ENCODE measurements at places on chromosomes 12 and 14. TPM values are rescaled to one million over a fixed set of nuclear protein-coding genes. Genes with fewer than 3 reads are reported as not detected.

DNA sequence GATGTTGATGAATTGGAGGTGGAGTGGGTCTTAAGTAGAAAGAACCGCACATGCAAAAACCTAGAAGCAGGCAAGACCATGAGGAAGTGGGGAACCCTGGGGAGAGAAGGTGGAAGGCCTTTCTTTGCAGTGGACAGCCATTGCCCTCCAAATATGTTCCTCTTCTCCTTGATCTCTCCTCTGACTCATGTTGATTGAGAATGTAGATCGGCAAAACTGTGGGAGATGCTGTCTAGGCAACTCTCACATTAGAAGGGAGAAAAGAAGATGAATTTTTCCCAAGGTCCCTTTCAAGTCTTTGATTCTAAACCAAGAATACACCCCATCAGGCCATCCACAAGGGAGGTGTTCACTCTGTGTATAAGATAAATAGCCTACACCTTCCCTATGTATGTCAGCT lies 257.5 kb downstream of the MSRB3 start:
- no peak for DNase-seq

- DNase-seq: no peak
Measured at GRCh38 chr12:132583411-132583710, 27.0 kb downstream of the LRCOL1 start.

DNA sequence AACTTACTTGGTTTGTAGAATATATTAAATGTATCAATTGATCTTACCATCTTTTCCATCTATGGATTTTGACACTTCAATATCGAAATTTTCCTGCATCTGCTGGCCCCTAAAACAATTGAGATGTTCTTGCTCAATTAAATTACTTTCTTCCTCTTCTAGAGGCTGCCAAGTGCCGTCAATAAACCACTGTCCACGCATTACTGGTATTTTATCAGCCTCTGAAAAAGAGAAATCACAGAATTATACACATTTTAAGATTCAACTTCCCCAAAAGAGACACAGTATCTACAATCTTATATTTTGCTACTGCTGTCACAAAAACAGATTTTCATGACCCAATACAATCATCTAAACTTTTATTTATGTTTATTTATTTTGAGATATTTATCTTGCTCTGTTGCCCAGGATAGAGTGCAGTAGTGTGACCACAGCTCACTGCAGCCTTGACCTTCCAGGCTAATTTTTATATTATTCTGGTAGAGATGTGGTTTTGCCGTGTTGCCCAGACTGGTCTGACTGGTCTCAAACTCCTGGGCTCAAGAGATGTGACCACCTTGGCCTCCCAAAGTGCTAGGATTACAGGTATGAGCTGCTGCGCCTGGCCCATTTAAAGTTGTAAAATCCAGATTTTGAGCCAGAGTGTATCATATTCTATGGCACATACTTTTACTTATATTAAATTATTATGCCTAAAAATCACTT lies 49.3 kb downstream of the DDHD1 start:
- DNase-seq: no peak

DNA sequence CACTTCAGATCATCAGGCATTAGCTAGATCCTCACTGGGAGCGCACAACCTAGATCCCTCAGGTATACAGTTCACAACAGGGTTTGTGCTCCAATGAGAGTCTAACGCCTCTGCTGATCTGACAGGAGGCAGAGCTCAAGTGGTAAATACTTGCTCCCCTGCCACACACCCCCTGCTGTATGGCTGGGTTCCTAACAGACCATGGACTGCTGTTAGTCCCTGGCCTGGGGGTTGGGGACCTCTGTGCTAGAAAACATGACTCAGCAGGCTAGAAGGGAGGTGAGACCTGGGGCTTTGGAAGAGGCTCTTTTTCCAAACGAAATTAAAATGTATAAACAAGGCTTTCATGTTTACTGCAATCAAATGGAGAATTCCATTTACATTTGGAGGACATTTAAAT lies 691.1 kb downstream of the FLRT2 start:
- DNase-seq: no peak

DNA sequence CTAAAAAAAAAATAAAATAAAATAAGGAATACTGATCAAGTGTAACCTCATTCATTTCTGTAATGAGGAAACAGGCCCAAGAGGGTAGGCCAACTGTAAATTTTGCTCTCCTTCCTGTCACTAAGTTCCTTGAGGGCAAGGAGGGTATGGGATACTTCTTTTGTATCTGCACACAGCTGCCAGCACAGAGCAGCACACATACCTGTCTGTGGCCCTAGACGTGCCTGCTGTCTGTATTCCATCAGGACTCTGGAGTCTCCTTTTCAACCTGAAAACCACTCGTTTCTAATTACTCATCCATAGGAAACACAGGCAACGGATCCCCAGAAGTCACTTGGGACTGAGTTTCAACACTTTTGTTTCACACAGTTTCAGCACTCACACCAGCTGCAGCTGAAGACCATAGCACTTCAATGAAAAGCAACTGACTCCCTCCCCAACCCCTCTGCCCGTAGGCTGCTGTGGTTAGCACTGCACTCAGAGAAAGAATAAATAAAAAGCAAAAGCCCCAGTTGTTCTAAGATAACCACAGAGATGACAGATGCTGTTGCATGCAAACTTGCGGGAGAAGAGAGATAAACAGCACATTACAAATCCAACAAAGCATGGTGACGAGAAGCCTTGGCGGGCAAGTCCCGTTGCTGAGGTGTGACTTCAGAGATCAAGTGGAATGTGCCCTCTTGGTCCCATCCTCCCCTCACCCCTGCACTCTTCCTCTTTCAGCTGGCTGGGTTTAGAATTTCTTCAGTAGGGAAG lies 24.9 kb downstream of the CRACR2A start:
- no peak for DNase-seq

BCAT1 gene
- 52.2 TPM for total RNA-seq

SLC25A47 gene
- total RNA-seq: not detected

RAD51AP1 gene
- 2.2 TPM for total RNA-seq

GRCh38 chr14:61296719-61297502 lies 15.8 kb upstream of the TMEM30B start:
- DNase-seq: no peak
